ENCODE measurements at places on chromosomes 3 and 15.

DNA sequence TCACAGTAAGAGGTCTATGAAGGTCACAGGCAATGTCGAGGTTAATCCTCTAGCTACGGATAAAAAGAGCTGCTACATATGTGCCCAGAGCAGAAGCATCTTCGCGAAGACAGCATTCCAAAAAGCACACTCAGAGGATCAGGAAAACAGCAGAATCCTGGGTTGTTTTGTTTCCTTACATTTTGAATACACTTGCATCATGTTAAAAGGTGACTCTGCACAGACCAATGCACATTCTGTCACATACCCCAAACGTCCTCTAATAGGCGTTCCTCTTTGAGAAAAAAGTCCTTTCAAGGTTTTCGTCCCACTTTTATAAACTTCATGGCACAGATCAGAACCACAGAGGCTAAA lies 52.7 kb downstream of the VGLL4 start:
- no peak overlapping the region for H3K4me3 ChIP-seq
- H3K27ac ChIP-seq: no peak overlapping the region
- no peaks in the 10 kb centered on the region for H3K27me3 ChIP-seq
- H3K4me1 ChIP-seq: no peaks in the 10 kb centered on the region

DNA sequence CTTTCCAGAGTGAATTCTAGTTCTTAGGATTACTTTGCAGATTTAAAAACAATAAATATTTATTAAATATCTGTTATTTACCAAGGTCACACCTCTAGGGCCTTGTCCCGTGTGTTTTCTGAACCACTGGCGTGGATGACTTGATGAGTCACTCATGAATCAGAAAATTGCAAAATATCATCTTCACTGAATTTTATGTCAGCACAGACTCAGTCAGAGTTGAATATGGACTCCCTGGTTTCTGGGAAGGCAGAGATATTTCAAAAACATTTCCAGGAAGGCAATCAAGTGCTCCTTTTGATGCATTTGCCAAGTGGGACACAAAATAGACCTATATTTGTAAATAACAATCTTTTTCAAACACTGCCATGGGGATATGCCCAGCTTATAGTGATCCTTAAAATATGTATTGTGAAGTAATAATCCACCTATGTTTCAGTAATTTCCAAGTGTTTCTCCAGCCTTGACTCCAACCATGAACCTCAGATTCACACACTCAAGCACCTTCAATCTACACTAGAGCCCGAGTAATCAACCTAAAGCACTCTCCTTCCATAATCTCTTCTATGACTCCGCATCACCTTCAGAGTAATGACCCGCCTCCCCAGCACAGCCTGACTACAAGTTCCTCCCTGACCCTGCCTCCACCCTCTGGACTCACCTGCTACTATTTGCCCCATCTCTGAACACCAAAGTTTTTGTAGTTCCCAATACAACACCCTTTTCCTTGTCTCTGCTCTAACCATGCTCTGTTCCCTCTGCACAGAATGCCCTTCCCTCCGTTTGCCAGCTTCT lies 24.3 kb downstream of the DPH3 start:
- no peaks in the 10 kb centered on the region for H3K27me3 ChIP-seq
- H3K36me3 ChIP-seq: no peaks in the 10 kb centered on the region
- no peak overlapping the region for H3K4me3 ChIP-seq
- no peak for DNase-seq

- H3K27me3 ChIP-seq: no peaks in the 10 kb centered on the region
- no peaks in the 10 kb centered on the region for H3K36me3 ChIP-seq
- no peak for DNase-seq
- no peak overlapping the region for H3K4me3 ChIP-seq
- H3K4me1 ChIP-seq: no peaks in the 10 kb centered on the region
Observed at GRCh38 chr3:11164607-11165006, 10.3 kb downstream of the HRH1 start.

GRCh38 chr15:63791228-63791627 lies 42.5 kb downstream of the HERC1 start:
- H3K36me3 ChIP-seq: no peaks in the 10 kb centered on the region
- no peaks in the 10 kb centered on the region for H3K27me3 ChIP-seq
- H3K27ac ChIP-seq: no peak overlapping the region
- H3K4me3 ChIP-seq: no peak overlapping the region
- no peak for DNase-seq

DNA sequence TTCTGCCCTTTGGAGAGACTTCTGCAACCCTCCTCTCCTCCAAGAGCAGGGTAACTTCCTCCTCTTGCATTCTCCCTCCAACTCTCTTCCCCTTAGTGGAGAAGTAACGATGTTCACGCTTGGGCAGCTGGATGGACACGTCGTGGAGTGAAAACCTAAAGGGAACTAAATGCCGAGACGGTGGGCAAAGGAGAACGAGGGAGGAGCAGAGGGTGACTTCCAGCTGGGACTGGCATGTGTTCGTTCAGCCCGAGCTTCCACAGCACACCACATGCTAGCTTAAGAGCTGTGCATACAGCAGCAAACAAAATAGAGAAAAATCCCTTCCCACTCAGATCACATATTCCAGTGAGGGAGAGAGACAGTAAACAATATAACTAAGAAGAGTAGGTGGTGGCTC lies 179.8 kb downstream of the SLCO3A1 start:
- DNase-seq: no peak
- no peaks in the 10 kb centered on the region for H3K36me3 ChIP-seq
- no peak overlapping the region for H3K4me3 ChIP-seq
- H3K27me3 ChIP-seq: no peaks in the 10 kb centered on the region

DNA sequence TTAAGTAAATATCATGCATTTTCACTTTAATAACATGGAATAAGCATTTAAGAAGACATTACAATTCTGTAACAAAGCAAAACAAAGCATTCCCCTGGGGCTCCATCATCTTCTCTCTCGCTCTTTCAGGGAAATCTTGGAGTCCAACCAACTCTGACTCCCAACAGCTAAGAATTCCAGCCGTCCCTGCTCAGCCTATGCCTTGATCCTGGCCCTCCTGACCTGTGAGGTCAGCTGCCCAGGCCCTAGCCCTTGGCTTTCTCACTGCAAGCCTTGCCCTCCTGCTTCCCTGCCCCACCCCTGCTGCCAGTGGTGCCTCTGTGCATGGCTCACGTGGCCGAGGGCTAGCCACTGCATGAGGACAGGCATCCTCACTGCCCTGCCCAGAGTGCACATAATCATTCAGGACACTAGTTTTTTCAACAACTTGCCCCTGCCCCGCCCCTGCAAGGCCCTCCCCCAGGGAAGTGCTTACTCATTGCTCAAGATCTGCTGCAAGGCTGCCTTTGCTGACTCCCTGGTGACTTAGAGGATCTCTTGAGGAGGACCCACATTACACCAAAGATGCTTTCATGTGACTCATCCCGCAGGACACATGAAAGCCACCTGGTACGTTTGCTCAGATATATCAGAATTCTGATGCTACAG lies 37.6 kb downstream of the MTMR10 start:
- no peak overlapping the region for H3K27ac ChIP-seq
- peaks cover 56% of the 10 kb centered on the region for H3K36me3 ChIP-seq
- H3K27me3 ChIP-seq: no peaks in the 10 kb centered on the region

- no peaks in the 10 kb centered on the region for H3K36me3 ChIP-seq
- peak overlapping the region; percentile 77 for H3K27ac ChIP-seq
- peaks cover 76% of the 10 kb centered on the region for H3K4me1 ChIP-seq
- DNase-seq: peak; percentile 81
- H3K27me3 ChIP-seq: no peaks in the 10 kb centered on the region
- H3K4me3 ChIP-seq: peak overlapping the region; percentile 67
Observed at GRCh38 chr3:69085833-69086722, 1.3 kb downstream of the ARL6IP5 start.

- H3K4me1 ChIP-seq: no peaks in the 10 kb centered on the region
- H3K4me3 ChIP-seq: no peak overlapping the region
Observed at GRCh38 chr15:33027306-33028035, 167.0 kb downstream of the FMN1 start.

GRCh38 chr3:74883690-74884089 lies 269.2 kb upstream of the CNTN3 start:
- no peaks in the 10 kb centered on the region for H3K36me3 ChIP-seq
- no peak overlapping the region for H3K4me3 ChIP-seq
- no peak for DNase-seq
- H3K27me3 ChIP-seq: no peaks in the 10 kb centered on the region
- H3K27ac ChIP-seq: no peak overlapping the region

DNA sequence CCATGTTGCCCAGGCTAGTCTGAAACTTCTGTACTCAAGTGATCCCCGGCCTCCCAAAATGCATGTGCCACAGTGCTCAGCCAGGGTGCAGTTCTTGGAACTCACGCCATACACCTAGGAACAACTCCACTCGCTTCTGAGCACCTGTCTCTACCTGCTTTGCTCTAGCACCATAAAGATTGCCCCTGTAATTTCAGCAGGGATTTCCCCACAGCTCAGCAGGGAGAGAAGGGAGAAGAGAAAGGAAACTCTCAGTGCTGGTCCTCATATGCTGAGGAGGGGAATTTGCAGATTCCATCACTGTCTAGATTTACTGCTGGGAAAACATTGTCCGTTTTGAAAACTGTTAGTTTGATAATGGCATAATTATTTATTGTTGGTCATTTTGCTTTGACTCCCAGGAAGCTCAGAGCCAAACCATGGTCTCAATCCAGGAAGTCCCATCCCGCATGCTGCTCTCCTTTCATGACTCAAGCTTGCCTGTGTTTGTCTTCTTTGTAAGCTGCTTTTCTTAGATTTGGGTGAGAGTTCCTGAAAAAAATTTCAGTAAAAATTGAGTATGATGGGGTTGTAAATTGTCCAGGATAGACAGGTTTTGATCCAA lies 24.2 kb downstream of the TRIM71 start:
- no peak overlapping the region for H3K4me3 ChIP-seq
- DNase-seq: no peak
- no peaks in the 10 kb centered on the region for H3K27me3 ChIP-seq
- no peaks in the 10 kb centered on the region for H3K36me3 ChIP-seq

GRCh38 chr15:81948222-81948621 lies 97.6 kb downstream of the MEX3B start:
- no peak overlapping the region for H3K4me3 ChIP-seq
- H3K27me3 ChIP-seq: no peaks in the 10 kb centered on the region
- no peak overlapping the region for H3K27ac ChIP-seq

GRCh38 chr3:131735116-131735515 lies 232.3 kb upstream of the MRPL3 start:
- no peaks in the 10 kb centered on the region for H3K4me1 ChIP-seq
- no peaks in the 10 kb centered on the region for H3K27me3 ChIP-seq
- H3K36me3 ChIP-seq: no peaks in the 10 kb centered on the region
- H3K4me3 ChIP-seq: no peak overlapping the region

GRCh38 chr3:150376001-150376848 lies 31.9 kb upstream of the TSC22D2 start:
- DNase-seq: no peak
- no peaks in the 10 kb centered on the region for H3K36me3 ChIP-seq
- no peak overlapping the region for H3K27ac ChIP-seq
- H3K4me1 ChIP-seq: peaks cover 5% of the 10 kb centered on the region
- H3K4me3 ChIP-seq: no peak overlapping the region
- H3K27me3 ChIP-seq: no peaks in the 10 kb centered on the region

DNA sequence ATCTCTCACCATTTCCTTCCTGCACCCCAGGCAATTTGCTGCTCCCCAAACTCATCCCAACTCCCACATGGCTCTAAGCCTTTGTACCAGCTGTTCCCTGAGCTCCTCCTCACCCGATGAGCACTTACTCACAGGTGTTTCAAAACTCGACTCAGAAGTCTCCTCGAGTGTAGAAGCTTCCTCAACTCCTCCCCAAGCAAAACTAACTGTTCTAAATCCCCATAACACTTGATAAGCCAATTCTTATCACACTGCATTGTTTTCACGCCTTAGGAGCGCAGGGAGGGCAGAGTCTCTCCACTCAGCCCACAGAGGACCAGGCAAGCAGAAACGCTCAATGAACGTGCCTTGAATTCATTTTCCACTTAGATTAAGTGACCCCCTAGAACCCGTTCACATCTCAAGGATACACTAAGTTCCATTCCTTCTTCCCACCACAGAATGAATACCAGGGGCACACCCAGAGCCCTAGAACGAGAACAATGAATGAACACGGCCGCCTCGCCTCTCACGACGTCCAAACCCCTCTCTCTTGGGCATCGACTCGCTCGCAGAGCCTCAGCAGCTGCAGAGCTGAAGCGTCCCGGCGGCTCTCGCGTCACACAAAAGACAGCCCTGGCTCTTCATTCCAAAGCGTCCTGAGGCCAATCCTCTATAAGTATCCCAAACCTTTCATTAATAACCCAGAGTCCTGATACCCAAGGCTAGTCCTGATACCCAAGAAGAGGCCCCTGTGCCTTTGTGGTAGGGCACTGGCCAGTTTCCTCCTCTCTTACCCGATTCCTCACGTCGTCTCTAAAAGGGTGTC lies 1.1 kb downstream of the RAF1 start:
- DNase-seq: peak; percentile 23
- H3K36me3 ChIP-seq: no peaks in the 10 kb centered on the region
- peaks cover 35% of the 10 kb centered on the region for H3K4me1 ChIP-seq
- peak overlapping the region; percentile 99 for H3K4me3 ChIP-seq
- H3K27ac ChIP-seq: peak overlapping the region; percentile 96
- no peaks in the 10 kb centered on the region for H3K27me3 ChIP-seq

- no peak overlapping the region for H3K27ac ChIP-seq
- no peaks in the 10 kb centered on the region for H3K36me3 ChIP-seq
- H3K27me3 ChIP-seq: no peaks in the 10 kb centered on the region
- H3K4me3 ChIP-seq: no peak overlapping the region
- no peaks in the 10 kb centered on the region for H3K4me1 ChIP-seq
Observed at GRCh38 chr15:51161491-51162220, 67.0 kb upstream of the TNFAIP8L3 start.

- H3K4me1 ChIP-seq: no peaks in the 10 kb centered on the region
- no peak for DNase-seq
- H3K27me3 ChIP-seq: no peaks in the 10 kb centered on the region
- no peak overlapping the region for H3K4me3 ChIP-seq
Observed at GRCh38 chr15:37582852-37583251, 351.6 kb upstream of the TMCO5A start.

- no peak overlapping the region for H3K4me3 ChIP-seq
- no peaks in the 10 kb centered on the region for H3K4me1 ChIP-seq
- H3K27ac ChIP-seq: no peak overlapping the region
- no peaks in the 10 kb centered on the region for H3K36me3 ChIP-seq
Observed at GRCh38 chr3:121958801-121959200, 63.2 kb downstream of the ILDR1 start.

DNA sequence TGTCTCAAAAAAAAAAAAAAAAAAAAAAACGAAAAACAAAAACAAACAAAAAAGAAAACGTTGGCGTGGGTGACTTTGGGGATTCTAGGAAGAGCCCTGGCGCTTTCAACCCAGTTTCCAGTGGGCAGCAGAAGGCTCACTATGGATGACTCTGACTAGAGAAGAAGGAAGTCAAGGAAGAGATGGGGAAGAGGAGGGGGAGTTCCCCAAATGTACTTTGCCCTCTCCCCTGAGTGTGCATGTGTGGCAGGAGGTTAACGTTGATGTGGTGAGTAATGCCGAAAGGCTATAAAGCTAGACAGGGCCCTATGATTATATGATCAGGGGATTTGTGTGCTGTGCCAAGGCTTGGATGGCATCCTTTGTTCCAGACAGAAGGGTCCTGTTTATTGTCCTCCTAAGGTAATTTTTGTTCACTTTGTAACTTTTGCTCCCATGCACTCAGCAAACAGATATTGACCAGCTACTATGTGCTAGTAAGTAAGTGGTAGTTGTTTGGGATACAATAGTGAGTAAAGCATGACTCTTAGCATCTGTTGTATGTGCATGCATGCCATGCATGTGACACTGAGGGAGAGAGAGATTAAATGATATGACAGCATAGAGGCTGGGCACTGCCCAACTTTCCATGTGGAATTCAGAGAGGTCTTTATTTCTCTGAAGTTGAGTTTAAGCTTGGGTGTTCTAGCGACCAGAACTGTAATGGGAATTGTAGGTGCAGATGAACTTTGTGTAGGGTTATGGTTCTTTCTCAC lies 750 bp upstream of the HHLA2 start:
- H3K4me1 ChIP-seq: peaks cover 21% of the 10 kb centered on the region
- H3K27me3 ChIP-seq: no peaks in the 10 kb centered on the region
- H3K27ac ChIP-seq: no peak overlapping the region
- H3K36me3 ChIP-seq: no peaks in the 10 kb centered on the region
- H3K4me3 ChIP-seq: no peak overlapping the region

Data from CD8-positive, alpha-beta memory T cell (primary cell).